ENCODE measurements at places on chromosomes 5 and 9.
A peak's percentile ranks its signal among the peaks of the same experiment; 100 is the strongest.

- no peak for DNase-seq
These were observed 169.6 kb upstream of the PITX1 start for GRCh38 chr5:135203593-135204036.

- peak; percentile 44 for DNase-seq
These were observed 31.7 kb upstream of the PRXL2C start for GRCh38 chr9:96686638-96687335.

- DNase-seq: no peak
These were observed 266.2 kb upstream of the CYLC2 start for GRCh38 chr9:102728946-102729345.

DNA sequence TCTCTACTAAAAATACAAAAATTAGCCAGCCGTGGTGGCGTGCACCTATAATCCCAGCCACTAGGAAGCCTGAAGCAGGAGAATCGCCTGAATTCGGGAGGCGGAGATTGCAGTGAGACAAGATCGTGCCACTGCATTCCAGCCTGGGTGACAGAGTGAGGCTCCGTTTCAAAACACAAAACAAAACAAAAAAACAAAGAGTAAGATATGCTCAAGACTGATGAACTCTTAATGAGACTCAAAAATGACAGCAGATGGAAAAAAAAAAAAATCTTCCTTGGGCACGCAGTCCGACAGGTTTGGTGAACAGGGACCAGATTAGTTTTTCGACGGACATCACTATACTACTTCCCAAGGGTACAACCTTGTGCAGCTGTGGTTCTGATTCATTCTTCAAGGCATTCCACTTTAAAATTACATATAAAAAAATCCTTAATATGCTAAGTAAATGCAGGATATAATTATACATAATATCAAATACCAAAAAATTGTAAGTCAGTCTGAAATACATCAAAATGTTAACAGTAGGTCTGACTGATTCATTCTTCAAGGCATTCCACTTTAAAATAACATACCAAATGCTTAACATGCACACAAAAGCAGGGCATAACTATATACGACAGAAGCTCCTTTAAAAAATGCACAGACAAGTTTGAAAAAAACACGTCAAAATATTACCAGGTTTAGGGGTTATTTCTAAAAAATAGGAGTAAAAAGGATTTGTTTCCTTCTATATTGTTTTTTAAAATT, 12.3 kb downstream of the PSIP1 start:
- DNase-seq: no peak

GRCh38 chr9:77866878-77867277, 164.7 kb downstream of the GNAQ start:
- no peak for DNase-seq

DNA sequence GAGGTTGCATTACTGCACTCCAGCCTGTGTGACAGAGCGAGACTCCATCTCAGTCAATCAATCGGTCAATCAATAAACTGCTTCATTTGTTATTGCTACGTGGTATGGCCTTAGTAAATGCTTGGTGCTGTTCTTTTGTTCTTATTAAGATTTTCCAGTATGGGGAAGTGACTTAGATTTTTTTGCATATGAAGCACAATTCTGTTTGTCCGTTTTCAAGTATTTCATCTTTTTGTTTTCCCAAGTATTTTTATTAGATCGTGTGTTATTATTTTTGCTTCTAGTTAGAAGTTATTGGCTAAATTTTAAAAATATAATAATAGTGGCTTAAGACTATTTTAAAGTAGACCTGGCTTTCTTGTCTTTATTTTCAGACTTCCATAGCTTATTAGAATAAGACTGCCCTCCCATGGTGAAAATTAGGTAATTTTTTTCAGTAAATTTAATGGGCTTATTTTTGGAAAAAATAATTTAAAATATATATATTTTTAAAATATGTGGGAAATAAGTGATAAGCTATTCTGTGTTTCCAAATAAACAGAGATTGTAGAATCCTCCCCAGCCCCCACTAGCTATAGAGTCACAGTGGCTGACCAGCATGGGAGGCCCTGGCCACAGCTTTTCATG, 14.7 kb upstream of the OMD start:
- no peak for DNase-seq

DNA sequence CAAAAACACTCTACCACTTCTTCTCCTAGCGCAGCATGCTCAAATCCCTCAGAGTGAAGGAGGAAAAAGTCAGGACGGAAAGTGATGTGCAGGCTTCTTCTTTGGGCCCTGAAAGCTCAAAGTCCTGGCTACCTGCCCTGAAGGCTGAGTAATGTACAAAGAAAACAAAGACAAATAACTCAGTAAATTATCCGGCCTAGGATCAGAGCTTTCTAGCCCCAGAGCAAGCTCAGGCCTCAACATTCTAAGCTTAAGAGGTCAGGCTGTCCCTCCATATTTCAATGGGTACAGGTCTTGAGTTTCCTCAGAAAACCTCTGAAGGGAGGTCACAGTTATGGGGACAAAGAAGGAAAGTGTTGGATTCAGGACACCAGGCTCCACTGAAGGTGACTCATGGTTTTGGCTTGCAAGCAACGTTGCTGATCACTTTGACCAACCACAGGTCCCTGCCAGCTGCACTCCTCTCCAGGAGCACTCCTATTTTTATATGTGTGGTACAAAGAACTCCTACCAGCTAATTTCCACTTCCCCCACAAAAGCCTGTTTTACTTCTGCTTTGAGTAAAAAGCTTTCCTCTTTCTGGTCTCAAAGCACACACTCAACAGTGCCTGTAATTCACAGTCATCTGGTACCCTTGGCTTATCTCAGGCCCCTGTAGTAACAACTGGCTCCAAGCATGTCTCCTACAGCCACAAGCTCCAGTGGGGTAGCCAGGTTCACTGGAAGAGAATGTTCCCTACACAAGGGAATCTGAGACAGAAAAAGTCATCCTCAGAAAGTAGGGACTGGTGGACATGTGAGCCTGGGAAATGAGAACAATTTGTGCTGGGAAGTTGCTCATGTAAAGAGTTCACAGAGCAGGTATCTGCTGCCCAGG, 115.7 kb downstream of the UGCG start:
- peak; percentile 28 for DNase-seq

DNA sequence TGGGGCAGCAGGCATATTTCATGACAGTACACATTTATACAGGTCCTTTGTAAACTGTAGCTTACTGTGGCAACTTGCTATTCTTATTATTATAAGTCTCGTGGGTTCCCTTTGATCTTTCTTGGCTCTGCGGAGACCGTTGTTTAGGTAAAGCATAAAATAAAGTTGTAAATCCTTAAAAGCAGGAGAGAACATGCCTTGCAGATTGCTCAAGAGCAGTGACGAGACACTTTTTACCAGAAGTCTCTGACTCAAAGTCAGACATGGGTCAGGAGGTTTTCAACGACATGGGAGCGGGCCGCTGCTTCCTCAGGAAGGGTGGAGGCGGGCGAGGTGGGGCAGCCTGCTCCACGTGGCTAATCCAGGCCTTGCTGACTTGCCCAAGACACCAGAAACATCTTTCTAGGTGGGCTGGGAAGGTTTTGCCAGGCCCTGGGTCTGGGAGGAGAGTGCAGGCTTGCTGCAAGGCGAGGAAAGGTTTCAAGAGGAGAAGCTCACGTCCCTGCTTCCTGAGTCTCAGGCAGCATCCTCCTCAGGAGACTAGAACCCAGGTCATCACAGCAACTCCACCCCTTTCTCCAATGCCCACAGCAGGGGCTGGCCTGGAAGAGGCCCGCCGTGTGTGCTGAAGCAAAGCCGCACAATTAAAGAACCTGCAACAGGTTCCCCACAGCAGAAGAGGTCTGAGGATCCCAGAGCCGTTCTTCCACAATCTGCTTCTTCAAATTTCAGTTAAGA, 6.5 kb downstream of the TBC1D2 start:
- peak; percentile 94 for DNase-seq

DNA sequence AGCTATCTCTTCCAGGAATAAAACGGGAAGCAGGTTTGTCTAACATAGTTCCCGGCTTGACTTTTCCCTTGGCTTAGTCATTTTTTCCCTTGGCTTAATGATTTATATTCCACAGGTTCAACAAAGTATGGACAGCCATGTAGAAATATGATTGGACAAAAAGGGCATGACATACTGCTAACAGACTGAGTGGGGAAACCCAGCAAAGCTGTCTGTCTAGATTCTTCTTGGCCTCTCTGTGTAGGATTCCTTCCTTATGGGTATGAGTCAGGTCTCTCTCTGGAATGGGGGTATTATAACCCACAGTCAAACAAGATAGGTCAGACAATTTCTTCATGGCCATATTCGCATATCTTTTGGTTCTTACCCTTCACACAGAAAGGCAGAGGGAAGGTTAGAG, 5.7 kb upstream of the MTAP start:
- DNase-seq: no peak

DNA sequence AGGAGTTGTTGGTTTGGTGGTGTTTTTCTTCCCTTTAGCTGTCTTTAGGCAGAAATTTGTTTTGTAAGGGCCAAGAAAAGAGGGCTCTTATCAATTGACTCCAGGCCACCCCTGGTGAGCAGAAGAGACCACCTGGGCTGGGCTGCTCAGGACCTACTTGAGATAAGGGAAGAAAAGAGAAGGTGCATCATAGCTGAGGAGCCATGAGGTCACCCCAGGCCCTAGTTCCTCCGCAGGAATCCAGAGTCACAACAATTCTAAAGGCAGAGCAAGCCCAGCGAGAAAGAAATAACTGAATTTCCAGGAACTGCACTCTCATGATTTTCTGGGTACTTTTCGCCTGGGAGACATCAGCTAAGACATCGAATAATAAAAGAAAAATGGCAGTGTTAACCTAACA, 34.9 kb downstream of the RFK start:
- DNase-seq: no peak

DNA sequence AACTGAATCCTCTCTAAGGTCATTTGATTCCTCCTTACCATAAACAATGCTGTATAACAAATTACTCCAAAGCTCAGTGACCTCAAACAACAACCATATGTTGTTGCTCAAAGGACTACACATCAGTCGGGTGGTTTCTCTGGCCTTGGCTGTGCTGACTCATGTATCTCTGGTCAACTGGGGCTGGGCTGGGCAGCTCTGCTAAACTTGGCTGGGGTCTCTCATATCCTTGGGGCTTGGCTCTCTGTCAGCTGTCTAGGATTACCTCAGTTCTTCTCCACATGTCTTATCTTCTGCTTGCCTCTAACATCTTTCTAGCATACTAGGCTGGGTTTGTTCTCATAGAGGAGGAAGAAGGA, 86.4 kb downstream of the GALNT10 start:
- DNase-seq: no peak

- DNase-seq: no peak
These were observed 1646.1 kb upstream of the CDH6 start for GRCh38 chr5:29547236-29547865.

DNA sequence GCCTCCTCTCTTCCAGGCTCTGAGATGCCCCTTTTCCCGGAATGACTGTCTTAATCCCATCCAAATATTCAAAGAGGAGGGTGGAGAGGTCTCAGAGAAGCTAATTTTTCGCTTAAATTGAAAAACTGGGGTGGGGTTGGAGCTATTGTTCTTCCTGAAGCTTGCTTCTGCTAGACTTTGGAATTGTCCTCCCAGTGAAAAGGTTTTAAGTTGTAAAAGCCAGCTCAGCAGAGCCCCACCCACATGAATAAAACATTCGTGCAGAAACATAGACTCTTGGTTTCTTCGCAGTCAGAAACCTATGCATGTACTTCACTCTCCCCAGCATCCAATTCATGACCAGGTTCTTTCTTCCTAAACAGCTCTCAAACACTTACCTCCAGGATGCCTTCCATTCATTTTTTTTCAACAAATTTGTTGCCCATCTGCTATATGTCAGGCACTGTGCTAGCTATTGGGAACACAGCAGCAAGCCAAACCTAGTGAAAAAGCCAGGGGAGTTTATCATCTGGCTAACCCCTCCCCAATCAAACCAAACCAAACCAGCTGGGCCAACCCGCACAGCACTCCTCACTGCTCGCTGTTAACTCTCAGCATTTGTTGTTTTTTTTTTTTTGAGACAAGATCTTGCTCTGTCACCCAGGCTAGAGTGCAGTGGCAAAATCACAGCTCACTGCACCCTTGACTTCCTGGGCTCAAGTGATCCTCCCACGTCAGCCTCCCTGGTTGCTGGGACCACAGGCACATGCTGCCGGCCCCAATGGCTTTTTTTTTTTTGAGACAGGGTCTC, 37.9 kb upstream of the OCLN start:
- no peak for DNase-seq

- DNase-seq: no peak
These were observed 73.4 kb downstream of the GABBR2 start for GRCh38 chr9:98635374-98635773.

DNA sequence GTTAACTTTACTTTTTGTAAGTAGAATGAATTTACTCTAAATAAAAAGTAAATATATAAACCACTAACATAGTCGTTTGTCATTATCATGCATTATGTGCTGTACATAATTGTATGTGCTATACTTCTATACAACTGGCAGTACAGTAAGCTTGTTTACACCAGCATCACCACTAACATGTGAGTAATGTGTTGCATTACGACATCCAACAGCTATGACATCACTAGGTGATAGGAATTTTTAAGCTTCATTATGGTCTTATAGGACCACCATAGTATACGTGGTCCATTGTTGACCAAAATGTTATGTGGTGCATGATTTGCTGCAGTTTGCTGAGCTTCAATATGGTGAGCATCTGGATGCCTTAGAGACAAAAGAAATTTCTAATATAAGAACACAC, 819.1 kb upstream of the GRAMD2B start:
- no peak for DNase-seq

- no peak for DNase-seq
These were observed 714.8 kb downstream of the TLR4 start for GRCh38 chr9:118418887-118419565.

GRCh38 chr5:80389580-80389979, 18.3 kb upstream of the ZFYVE16 start:
- DNase-seq: no peak

DNA sequence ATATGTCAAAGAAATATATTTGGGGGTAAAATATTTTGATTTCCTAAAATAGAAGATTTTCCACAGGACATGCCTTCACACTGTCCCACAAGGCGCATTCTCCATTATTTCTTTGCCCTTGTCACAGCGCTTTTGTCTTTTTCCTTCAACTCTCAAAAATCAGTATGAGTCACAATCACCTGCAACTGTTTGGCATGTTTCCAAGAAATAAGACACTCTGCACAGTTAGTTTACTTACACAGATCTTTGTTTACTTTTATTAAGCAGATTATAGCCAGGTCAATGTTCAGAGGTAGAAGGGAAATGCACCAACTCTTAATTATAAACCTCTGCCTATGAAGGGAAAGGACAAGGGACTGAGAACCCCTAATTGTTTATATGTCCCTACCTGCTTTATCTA, 9.5 kb downstream of the CEMIP2 start:
- no peak for DNase-seq

DNA sequence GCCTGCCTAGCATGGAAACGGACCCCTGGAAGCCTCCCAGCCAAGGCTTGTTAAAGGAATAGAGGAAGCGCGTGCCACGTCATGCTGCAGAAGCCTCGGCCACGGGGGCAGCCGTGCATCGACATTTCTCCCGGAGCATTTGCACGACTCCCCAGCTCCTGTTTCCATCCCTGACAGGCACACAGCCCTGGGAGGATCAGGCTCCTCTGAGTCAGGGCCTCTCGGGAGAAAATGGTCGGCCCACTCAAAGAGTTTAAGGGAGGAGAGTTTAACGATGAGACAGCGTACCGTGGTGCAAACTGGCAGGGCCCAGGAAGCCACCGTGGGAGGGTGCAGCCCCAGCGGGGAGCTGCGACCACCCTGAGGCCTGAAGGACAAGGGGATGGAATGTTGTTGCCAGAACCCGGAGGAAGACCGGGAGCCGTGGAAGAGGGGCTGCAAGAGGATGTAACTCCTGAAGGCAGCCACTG, 213.6 kb downstream of the PAX5 start:
- DNase-seq: no peak

- no peak for DNase-seq
These were observed 1.8 kb upstream of the FAT2 start for GRCh38 chr5:151592855-151593408.
